ENCODE measurements at places on chromosomes 7 and 10.

GRCh38 chr7:11591055-11591633, 240.9 kb downstream of the THSD7A start:
- no peak overlapping the region for H3K4me3 ChIP-seq
- no peaks in the 10 kb centered on the region for H3K4me1 ChIP-seq
- no peaks in the 10 kb centered on the region for H3K36me3 ChIP-seq
- no peaks in the 10 kb centered on the region for H3K27me3 ChIP-seq
- no peak overlapping the region for H3K27ac ChIP-seq
- no peak for DNase-seq

DNA sequence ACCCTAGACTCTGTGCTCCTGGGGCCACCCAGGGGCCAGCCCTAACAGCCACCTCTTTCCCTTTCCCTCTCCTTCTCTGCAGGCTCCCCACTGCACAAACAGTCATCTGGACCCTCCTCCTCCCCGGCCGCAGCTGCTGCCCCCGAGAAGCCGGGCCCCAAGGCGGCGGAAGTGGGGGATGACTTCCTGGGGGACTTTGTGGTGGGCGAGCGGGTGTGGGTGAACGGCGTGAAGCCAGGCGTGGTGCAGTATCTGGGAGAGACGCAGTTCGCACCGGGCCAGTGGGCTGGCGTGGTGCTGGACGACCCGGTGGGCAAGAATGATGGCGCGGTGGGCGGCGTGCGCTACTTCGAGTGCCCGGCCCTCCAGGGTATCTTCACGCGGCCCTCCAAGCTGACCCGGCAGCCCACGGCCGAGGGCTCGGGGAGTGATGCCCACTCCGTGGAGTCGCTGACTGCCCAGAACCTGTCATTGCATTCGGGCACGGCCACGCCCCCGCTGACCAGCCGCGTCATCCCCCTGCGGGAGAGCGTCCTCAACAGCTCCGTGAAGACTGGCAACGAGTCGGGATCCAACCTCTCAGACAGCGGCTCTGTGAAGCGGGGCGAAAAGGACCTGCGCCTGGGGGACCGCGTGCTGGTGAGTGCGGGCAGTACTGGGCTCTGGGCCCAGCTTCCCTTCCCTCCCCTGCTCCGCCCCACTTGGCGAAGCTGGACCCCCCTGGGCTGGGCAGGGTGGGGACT, 49.3 kb downstream of the CLIP2 start:
- DNase-seq = no peak
- no peak overlapping the region for H3K27ac ChIP-seq
- H3K4me1 ChIP-seq = no peaks in the 10 kb centered on the region
- H3K4me3 ChIP-seq = no peak overlapping the region

DNA sequence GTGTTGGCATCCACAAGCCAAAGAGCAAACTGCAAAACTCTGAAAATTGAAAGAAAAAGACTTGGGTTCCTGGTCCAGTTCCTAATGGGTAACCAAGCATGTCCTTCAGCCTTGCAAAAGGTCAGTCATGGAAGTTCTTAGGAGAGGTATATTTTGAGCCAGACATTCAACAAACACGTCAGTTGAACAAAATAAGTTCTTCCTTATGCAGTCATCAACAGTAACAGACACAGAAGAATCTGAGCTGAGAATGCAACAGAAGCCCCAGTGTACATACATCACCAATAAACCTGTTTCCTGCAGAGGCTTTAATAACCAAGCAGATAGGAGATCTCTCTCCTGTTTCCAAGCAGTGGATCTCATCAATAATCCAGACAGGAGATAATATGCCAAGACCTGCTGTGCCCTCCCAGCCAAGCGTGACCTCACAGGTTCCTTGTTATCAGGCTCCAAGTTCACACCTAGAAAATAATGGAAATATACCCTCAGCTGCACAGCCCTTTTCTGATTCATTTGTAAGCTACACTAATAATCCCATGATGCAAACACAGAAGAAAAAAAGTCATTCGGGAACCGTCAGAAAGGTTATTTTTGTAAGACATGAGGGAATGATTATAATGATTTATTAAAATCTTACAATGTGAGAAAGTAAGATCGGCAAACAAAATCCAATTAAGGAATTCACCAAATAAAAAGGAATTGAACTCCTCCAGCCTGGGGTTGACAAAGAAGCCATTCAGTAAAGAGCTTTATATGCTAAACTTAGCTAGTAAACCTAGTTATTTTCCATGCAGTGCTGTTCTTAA, 90.7 kb downstream of the DGKI start:
- DNase-seq = no peak
- H3K4me1 ChIP-seq = no peaks in the 10 kb centered on the region
- no peaks in the 10 kb centered on the region for H3K27me3 ChIP-seq
- H3K36me3 ChIP-seq = no peaks in the 10 kb centered on the region

- no peaks in the 10 kb centered on the region for H3K27me3 ChIP-seq
- DNase-seq = no peak
- H3K4me1 ChIP-seq = no peaks in the 10 kb centered on the region
- no peaks in the 10 kb centered on the region for H3K36me3 ChIP-seq
- no peak overlapping the region for H3K4me3 ChIP-seq
These were observed 45.8 kb downstream of the THSD7A start for GRCh38 chr7:11786186-11786585.

- H3K4me1 ChIP-seq = no peaks in the 10 kb centered on the region
- H3K27ac ChIP-seq = no peak overlapping the region
- H3K36me3 ChIP-seq = no peaks in the 10 kb centered on the region
- H3K4me3 ChIP-seq = no peak overlapping the region
These were observed 57.8 kb upstream of the OPALIN start for GRCh38 chr10:96416643-96417042.

DNA sequence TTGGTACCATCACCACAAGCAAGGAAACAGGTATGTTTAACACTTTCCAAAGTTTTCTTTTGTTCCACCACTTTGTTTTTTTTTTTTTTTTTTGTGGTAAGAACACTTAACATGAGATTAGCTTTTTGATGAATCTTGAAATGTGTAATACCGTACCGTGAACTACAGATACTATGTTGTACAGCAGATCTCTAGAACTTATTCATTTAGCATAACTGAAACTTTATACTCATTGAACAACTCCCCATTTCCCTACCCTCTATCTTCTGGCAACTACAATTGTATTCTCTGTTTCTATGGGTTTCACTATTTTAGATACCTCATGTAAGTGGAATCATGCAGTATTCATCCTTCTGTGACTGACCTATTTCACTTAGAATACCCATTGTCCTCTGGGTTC, 162.7 kb upstream of the ITGB1 start:
- no peaks in the 10 kb centered on the region for H3K36me3 ChIP-seq
- no peak for DNase-seq
- no peak overlapping the region for H3K27ac ChIP-seq
- H3K4me3 ChIP-seq = no peak overlapping the region

DNA sequence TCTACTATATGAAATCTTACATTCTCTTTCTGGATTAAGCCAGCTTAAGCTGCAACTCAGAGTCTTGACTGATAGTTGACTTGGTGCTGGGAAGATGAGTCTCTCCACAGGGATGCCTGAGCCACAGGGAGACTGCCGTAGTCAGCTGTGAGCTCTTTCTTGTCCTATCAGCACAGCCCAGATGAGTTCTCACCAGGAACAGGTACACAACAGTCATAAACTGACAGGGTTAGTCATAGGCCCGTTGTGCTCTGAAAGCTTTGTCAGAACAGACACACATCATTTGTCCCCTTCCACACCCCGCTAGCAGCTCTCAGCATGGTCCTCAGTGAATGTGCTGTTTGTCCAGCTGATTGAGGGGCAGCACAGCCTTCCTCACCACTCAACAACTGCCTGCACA, 221.6 kb downstream of the RPS24 start:
- no peak overlapping the region for H3K4me3 ChIP-seq
- peaks cover 4% of the 10 kb centered on the region for H3K4me1 ChIP-seq
- H3K27ac ChIP-seq = no peak overlapping the region
- no peaks in the 10 kb centered on the region for H3K36me3 ChIP-seq

DNA sequence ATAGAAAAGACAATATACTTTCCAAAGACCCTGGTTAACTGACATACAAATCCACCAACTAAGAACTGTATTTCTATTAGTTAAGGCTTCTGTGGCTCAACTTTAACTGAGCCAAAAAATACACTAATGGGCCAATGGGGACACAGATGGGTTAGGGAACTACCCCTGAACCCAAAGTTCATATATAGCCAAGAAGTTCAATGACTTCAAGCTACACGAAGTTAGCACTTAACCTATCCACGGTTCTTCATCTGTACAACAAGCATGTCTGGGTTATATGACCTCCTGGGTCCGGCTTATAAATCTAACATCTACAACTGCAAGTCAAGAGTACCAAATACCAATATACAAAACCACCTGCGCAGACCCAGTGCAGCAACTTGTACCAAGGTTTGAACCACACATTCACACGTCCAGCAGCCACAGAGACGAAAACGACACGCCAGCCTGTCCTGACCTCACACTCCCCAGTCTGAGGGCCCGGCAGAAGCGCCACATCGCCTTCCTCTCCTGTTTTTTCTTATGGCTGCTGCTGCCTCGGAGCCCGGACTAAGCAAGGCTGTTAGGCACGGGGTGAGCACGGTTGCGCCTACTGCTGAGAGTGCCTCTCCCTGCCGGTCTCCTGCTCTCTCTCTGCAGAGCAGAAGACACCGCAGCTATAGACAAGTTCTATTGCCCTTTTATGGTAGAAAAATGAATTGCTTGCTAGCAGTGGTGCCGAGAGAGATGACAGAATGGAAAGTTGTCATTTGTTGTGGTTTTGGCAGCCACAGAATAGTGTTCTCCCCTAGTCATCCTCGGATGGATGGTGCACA, 86.3 kb downstream of the RNF216 start:
- DNase-seq = peak; percentile 71
- peak overlapping the region; percentile 54 for H3K4me3 ChIP-seq
- peaks cover 11% of the 10 kb centered on the region for H3K36me3 ChIP-seq
- peaks cover 93% of the 10 kb centered on the region for H3K4me1 ChIP-seq

GRCh38 chr10:116146372-116147140, 126.5 kb downstream of the GFRA1 start:
- no peak overlapping the region for H3K27ac ChIP-seq
- H3K36me3 ChIP-seq = no peaks in the 10 kb centered on the region
- no peaks in the 10 kb centered on the region for H3K27me3 ChIP-seq
- H3K4me1 ChIP-seq = no peaks in the 10 kb centered on the region

GRCh38 chr7:100486753-100487446, 3.2 kb downstream of the NYAP1 start:
- H3K4me3 ChIP-seq = no peak overlapping the region
- peaks cover 32% of the 10 kb centered on the region for H3K4me1 ChIP-seq
- H3K27ac ChIP-seq = no peak overlapping the region

Measured in CD4-positive, alpha-beta T cell (primary cell).